Ovary (tissue), 10 donors: ENCODE measurements at places on chromosomes 3 and 15.

DNA sequence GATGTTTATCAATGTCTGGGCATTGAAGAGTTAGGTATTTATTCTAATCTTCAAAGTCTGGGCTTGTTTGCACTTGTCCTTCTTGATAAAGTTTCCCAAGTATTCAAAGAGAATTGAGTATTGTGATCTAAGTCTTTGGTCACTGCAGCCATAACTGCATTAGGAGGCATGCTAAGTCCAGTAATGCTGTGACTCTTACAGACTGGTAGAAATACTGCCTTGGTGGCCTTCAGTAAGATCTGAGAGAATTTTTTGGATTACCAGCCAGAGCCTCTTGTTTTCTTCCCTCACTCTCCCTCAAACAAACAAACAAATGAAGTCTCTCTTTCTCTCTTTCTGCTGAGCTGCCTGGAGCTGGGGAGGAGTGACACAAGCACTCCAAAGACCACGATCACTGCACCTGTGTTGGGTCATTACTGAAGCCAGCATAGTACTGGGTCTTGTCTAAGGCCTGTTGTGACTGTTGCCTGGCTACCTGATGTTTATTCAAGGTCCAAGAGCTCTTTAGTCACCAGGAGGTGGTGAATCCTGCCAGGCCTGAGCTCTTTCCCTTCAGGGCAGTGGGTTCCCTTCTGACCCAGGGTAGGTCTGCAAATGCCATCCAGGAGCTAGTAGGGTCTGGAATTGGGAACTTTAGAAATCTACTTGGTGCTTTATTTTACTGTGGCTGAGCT is 14.8 kb upstream of the RBP2 start:
- H3K27ac ChIP-seq = no peak overlapping the region
- no peaks in the 10 kb centered on the region for H3K4me1 ChIP-seq
- no peak for DNase-seq

- peak overlapping the region; percentile 94 for H3K4me3 ChIP-seq
- peaks cover 3% of the 10 kb centered on the region for H3K4me1 ChIP-seq
- H3K36me3 ChIP-seq = no peaks in the 10 kb centered on the region
- no peak for DNase-seq
These were observed 802 bp upstream of the NECTIN3 start for GRCh38 chr3:111070772-111071256.

DNA sequence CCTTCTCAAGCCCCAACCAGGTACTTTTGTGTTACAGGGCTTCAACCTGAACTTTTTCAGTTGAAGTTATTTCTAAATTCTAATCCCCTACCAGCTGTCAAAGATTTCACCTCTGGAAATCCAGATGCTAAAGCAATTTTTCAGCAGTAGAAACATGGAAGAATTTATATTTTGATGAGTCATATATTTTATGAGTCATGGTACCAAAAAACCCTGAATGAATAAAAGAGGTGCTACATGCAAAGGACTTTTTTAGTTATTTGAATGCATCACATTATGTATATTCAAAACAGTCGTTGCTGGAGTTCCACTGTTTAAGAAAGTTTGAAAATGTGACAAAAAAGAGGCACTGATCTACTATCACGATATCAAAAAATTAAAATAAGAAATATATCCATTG is 96.0 kb upstream of the ZNF385D start:
- no peak overlapping the region for H3K27ac ChIP-seq
- H3K27me3 ChIP-seq = no peaks in the 10 kb centered on the region
- H3K4me1 ChIP-seq = no peaks in the 10 kb centered on the region
- DNase-seq = no peak
- no peaks in the 10 kb centered on the region for H3K36me3 ChIP-seq

DNA sequence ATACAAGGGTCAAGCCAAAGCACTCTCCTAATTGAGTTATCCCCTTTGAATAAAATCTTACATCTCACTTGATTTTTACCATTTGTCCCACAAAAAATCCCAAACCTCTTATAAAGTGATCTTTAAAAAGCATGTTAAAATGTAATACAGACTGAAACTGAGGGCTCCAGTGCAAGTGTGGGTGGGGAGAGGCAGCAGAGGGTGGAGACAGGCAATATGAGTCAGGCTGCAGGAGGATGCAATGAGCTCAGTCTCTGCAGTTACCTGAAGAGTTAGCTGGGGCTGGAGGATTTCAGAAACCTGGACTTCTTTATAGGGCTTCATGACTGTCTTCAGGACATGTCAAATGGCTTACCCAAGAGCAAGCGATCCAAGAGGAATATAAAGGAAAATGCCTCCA is 14.2 kb upstream of the COLQ start:
- H3K36me3 ChIP-seq = no peaks in the 10 kb centered on the region
- H3K27me3 ChIP-seq = no peaks in the 10 kb centered on the region
- H3K4me3 ChIP-seq = no peak overlapping the region
- DNase-seq = no peak
- no peaks in the 10 kb centered on the region for H3K4me1 ChIP-seq
- no peak overlapping the region for H3K27ac ChIP-seq

GRCh38 chr3:156180077-156180476 is 59.7 kb downstream of the KCNAB1 start:
- H3K36me3 ChIP-seq = no peaks in the 10 kb centered on the region
- H3K27ac ChIP-seq = no peak overlapping the region
- DNase-seq = no peak
- no peaks in the 10 kb centered on the region for H3K27me3 ChIP-seq
- no peaks in the 10 kb centered on the region for H3K4me1 ChIP-seq

DNA sequence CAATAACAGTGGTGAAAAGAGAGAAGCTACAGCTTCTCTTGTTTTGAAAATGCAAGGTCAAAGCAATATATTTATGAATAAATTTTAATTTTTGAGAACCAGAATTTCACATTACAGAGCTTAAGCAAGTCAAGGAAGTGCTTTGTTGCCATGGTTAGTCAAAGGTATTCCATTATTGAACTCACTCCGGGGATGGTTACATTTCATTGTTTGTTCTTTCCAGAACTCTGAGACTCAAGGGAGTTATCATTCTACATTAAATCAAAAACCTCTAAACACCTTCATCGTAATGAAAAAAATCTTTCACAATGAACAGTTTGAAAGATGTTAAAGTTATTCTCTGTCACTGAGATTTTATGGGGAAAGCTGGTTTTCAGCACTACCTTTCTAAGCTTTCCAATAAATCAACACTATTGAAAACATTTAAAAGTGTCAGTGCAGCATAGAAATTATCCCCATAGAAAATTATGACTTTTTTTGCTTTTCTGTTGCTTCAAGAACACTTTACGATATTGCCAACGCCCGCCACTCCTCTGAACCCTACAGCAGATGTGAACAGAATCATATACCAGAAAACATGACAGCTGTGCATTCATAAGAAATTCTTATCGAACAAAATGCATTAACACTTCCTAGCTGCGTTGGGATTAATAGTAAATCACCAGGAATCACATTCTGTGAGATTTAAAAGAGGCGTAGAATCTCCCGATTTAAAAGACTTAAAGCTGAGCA is 83.0 kb downstream of the OTOL1 start:
- no peak for DNase-seq
- H3K27ac ChIP-seq = no peak overlapping the region
- no peak overlapping the region for H3K4me3 ChIP-seq
- no peaks in the 10 kb centered on the region for H3K27me3 ChIP-seq
- H3K36me3 ChIP-seq = no peaks in the 10 kb centered on the region
- no peaks in the 10 kb centered on the region for H3K4me1 ChIP-seq

DNA sequence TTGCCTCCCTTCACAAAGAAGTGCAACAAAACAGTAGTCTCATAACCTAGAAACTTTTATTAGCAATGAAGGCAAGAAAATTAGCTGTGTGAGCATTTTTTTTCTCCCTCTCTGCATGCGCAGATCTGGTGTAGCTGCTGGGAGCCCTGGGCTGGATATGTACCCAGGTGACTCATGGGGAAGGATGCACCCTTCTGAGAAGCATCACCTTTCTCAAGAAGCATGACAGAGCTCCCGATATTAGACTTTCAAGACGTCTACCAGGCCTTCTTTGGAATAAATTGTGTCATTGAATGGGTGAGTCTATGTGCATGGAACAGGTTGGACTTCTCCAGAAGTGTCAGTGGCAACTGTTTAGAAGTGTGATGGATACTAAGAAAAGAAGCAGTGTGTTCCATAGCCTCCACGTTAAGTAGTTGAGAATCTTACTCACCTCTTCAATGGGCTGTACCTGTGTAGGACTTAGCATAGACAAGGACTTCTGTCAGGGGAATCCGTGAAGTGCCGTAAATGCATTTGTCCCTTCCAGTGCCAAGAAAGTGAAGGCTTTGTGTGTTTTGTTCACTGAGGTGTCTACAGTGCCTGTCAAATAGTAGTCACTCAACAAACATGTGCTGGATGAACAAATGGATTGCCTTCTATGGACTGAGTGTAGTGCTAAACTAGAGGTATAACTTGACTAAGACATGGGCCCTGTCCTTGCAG is 47.7 kb upstream of the RASGRP1 start:
- no peaks in the 10 kb centered on the region for H3K36me3 ChIP-seq
- H3K4me3 ChIP-seq = no peak overlapping the region
- H3K27me3 ChIP-seq = no peaks in the 10 kb centered on the region
- no peak overlapping the region for H3K27ac ChIP-seq
- no peak for DNase-seq

DNA sequence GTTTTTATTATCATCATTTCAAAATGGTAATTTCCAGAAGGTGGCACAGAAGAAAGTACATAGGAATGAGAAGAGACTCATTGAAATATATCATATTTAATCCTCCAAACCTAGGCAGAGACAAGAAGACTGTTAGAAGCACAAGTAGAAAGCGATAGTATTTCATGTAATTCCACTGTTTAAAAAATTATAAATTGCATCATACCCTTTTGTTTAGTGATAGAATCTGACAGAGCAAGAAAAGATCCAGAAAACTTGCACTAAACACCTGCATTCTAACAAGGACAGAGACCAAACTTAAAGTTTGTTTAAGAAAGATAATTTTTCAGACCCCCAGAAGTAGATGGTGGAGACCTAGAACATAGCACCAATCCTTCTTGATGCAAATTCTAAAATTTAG is 56.9 kb upstream of the CD96 start:
- no peak overlapping the region for H3K27ac ChIP-seq
- DNase-seq = no peak
- no peaks in the 10 kb centered on the region for H3K36me3 ChIP-seq
- H3K4me3 ChIP-seq = no peak overlapping the region

- no peaks in the 10 kb centered on the region for H3K36me3 ChIP-seq
- H3K27ac ChIP-seq = no peak overlapping the region
- H3K4me3 ChIP-seq = no peak overlapping the region
These were observed 70.4 kb downstream of the ADCY5 start for GRCh38 chr3:123378409-123378915.

DNA sequence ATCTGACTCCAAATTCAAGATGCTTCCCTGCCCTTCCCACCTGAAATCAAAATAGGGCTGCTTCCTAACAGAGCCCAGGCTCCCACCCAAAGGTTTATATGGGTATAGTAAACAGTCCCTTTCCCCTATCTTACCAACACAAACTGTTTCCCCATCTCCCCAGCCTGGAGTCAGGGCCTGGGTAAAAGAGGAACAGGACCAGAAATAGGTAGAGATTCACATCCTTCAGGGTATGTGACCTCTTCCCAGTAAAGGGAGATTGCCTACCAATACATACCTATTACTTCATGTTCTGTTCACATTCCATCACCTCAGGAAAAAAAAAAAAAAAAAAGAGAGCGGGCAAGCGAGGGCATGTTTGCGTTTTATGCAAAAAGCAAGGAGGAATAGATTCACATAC is 9.7 kb upstream of the SHF start:
- no peaks in the 10 kb centered on the region for H3K36me3 ChIP-seq
- H3K4me3 ChIP-seq = no peak overlapping the region
- no peaks in the 10 kb centered on the region for H3K27me3 ChIP-seq
- H3K4me1 ChIP-seq = no peaks in the 10 kb centered on the region

GRCh38 chr3:195908694-195909581 is 587 bp upstream of the TNK2 start:
- no peaks in the 10 kb centered on the region for H3K36me3 ChIP-seq
- H3K27ac ChIP-seq = peak overlapping the region; percentile 32
- H3K4me1 ChIP-seq = peaks cover 11% of the 10 kb centered on the region
- DNase-seq = peak; percentile 49
- no peaks in the 10 kb centered on the region for H3K27me3 ChIP-seq

GRCh38 chr3:33093847-33094246 is 3.1 kb downstream of the GLB1 start:
- H3K4me1 ChIP-seq = peaks cover 3% of the 10 kb centered on the region
- no peaks in the 10 kb centered on the region for H3K36me3 ChIP-seq
- no peak overlapping the region for H3K27ac ChIP-seq

DNA sequence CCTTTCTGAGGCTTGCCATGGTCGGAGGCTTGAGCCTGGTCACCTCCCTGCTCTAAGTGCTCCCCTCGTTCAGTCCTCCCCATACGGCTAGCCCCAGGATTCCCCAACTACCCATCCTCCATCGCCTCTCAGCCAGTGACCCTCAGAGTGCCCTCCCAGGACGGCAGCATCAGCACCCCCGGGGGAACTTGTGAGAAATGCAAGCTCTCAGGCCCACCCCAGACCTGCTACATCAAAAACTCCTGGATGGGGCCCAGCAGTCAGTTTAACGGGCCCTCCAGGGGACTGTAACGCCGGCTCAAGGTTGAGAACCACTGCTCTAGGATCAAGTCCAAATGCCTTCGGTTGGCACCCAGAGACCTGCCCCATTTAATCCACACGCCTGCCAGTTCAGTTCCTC is 6.9 kb downstream of the ADAMTS17 start:
- H3K36me3 ChIP-seq = no peaks in the 10 kb centered on the region
- no peaks in the 10 kb centered on the region for H3K4me1 ChIP-seq
- no peak overlapping the region for H3K27ac ChIP-seq
- no peak overlapping the region for H3K4me3 ChIP-seq
- no peak for DNase-seq

DNA sequence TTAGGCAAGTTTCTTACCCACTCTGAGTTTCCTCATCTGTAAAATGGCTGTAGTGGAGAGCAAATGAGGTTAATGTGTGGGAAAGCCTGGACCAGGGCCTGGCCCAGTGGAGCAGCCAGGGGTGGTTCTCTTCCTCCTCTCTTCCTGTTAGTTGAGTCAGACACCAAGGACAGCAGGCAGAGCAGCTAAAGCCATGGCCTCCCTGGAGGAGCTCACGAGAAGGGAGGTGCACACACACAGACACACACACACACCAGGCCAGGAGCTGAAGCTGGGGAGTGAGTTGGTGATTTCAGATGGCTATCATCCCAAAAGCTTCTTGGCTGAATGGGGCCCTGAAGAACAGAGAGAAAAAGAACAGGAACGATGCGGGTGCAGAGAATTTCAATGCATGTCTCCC is 33.2 kb upstream of the TSPAN3 start:
- no peak overlapping the region for H3K27ac ChIP-seq
- H3K4me3 ChIP-seq = no peak overlapping the region
- DNase-seq = no peak
- no peaks in the 10 kb centered on the region for H3K27me3 ChIP-seq
- H3K4me1 ChIP-seq = peaks cover 6% of the 10 kb centered on the region

- H3K4me3 ChIP-seq = no peak overlapping the region
- no peaks in the 10 kb centered on the region for H3K36me3 ChIP-seq
- no peak overlapping the region for H3K27ac ChIP-seq
These were observed 57.6 kb downstream of the RAB11A start for GRCh38 chr15:65926899-65927298.
